ENCODE measurements at places on chromosomes 2 and 18.

- no peak for DNase-seq
Observed at GRCh38 chr18:10020171-10020570, 106.4 kb downstream of the VAPA start.

DNA sequence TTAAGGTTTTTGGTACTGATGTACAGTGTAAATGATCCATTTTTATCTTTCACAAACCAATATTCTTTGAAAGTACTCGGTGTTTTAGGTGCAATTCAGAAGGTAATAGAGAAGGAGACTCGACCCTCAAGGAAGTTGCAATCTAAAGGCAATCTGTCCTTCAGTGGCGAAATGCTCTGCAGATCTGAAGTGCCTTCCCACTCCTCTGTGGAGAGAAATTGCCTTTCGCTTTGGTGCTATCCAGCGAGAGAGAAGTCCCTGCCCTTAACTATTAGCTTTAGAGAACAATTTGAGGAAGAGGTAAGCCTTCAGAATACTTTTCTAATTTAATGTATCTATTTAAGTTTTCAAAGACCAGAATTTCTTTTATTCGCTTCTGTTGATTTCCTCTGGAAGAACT is 371.8 kb upstream of the FANCL start:
- DNase-seq: no peak

- no peak for DNase-seq
Observed at GRCh38 chr2:126436411-126436810, 219.5 kb upstream of the GYPC start.

- no peak for DNase-seq
Observed at GRCh38 chr2:61786876-61787275, 67.0 kb downstream of the FAM161A start.

GRCh38 chr2:134120406-134120732 is 133.5 kb upstream of the MGAT5 start:
- peak; percentile 9 for DNase-seq

GRCh38 chr2:233793465-233794127 is 15.5 kb downstream of the MROH2A start:
- DNase-seq: no peak

- DNase-seq: no peak
Observed at GRCh38 chr2:26526589-26526988, 48.7 kb upstream of the OTOF start.

GRCh38 chr18:60755134-60755533 is 382.6 kb upstream of the MC4R start:
- no peak for DNase-seq

GRCh38 chr2:173193925-173194324 is 118.3 kb downstream of the MAP3K20 start:
- no peak for DNase-seq

DNA sequence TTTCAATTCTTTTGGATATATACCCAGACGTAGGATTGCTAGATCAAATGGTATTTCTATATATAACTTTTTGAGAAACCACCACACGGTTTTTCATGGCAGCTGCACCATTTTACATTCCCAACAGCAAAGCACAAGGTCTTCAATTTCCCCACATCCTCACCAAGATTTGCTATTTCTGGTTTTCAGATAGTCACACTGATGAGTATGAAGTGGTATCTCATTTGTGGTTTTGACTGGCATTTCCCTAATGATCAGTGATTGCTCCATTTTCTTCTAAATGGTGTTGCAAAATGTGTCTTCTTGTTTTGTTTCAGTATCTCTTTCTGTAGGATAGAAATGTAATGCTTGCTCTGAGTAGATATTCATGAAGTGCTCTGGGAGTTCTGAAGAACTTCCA is 52.0 kb downstream of the ANKRD44 start:
- no peak for DNase-seq

- no peak for DNase-seq
Observed at GRCh38 chr2:215427585-215427984, 8.3 kb downstream of the FN1 start.

- no peak for DNase-seq
Observed at GRCh38 chr2:124649001-124649400, 623.9 kb downstream of the CNTNAP5 start.

DNA sequence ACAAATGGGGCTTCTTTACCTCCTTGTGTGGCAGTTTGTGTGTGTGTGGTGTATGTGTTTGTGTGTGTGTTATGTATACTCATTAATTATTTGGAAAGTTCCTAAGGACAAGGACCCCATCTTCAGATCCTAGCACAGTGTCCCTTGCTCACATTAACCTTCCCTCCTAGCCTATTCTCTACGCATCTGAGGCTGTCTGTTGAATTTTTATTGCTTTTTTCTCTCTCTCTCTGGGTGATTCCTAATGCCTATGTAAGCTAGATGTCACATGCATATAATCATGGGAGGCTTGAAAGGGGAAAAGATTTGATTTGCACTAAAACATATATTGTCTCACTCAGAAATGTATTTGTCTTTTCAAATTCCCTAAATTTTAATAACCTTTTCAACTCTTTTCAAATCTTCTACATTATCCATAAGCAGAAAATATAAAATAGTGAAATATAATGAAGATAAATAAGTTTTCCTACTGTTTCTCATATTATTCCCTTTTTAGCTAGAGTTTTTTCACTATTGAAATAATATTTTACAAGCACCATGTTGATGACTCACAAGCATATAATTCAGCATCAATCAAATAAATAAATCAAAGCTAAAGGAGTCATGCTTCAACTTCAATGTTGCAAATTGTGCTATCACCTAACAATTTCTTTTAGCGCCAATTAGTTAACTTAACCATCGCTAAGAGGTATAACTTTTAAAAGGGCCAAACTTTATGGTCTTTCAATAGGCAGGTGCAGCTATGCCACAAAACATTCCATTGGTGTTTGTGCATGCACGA is 199.0 kb upstream of the ERBB4 start:
- no peak for DNase-seq

GRCh38 chr2:128715360-128715759 is 396.7 kb upstream of the HS6ST1 start:
- no peak for DNase-seq

GRCh38 chr2:216281316-216281715 is 91.0 kb downstream of the MARCHF4 start:
- no peak for DNase-seq

DNA sequence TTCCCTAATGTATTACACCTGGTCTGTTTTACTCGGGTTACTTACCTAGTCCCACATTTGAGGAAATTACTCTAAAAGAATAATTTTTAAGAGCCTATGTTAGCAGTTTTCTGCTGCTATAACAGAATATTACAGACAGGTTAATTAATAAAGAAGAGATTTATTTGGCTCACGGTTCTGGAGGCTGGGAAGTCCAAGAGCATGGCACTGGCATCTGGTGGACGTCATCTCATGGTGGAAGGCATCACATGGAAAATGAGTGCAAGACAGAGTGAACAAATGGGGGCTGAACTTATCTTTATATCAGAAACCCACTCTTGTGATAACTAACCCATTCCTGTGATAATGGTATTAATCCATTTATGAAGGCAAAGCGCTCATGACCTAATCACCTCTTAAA is 12.8 kb upstream of the GLS start:
- DNase-seq: no peak

GRCh38 chr2:200219309-200220113 is 87.0 kb upstream of the SPATS2L start:
- DNase-seq: no peak

DNA sequence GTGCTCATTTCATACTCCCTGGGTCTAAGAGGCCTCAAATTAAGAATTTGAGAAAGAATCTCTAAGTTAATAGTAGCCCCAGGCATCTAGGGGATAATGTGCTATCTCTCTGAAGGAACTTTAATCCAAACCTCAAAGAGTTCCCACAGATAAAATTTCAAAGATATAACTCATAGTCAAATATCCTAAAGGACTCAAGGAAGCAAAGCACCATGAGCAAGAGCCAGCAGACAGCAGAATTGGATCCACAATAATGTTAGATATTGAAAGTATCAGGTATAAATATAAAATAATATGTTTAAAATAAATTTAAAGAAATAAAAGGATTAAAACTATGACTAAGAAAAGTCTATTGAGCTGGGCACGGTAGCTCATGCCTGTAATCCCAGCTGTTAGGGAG is 31.7 kb upstream of the SIX3 start:
- no peak for DNase-seq

- peak; percentile 73 for DNase-seq
Observed at GRCh38 chr2:73985308-73986084, 786 bp downstream of the TET3 start.

DNA sequence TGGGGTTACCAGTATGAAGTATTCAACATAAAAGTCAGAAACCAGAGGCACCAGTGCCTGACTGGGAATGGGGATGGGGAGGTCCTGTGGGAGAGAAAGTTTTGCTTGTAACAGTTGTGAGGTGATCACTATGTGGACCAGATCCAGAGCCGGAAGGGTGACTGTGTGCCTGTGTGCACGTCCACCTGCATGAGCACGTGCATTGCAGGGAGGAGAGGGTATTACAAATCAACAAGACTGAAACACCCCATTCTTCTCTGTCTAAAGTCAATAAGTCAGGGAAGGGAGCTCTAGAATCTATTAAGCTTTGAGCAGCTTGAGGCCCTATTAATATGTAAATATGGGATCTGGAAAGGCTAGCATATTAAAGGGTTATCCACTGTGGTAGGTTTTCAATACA is 241.0 kb upstream of the ACVR2A start:
- no peak for DNase-seq

GRCh38 chr2:175889701-175890302 is 112.3 kb downstream of the LNPK start:
- DNase-seq: no peak

- DNase-seq: no peak
Observed at GRCh38 chr2:119873350-119874315, 113.9 kb downstream of the PTPN4 start.

DNA sequence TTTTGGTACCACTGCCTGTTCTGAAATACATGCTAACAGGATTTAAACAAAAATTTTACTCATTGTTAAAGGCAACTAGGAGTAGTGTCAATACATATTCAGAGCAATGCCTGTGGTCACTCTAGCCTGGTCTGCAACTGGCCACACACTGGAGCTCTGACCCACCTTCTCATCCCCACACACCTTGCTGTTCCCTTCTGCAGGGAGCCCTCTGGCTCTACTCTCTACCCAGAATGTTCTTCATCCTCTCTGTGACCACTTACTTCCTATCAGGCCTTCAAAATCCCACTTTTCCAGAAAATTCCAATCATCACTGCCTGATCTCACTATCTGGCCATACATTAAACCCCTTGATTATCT is 102.3 kb upstream of the NFU1 start:
- no peak for DNase-seq

- no peak for DNase-seq
Observed at GRCh38 chr2:34848132-34848531, 1249.0 kb upstream of the FAM98A start.

GRCh38 chr2:231347638-231348037 is 47.9 kb upstream of the B3GNT7 start:
- no peak for DNase-seq

GRCh38 chr2:86044045-86044444 is 61.6 kb downstream of the POLR1A start:
- DNase-seq: no peak

- no peak for DNase-seq
Observed at GRCh38 chr2:192010073-192010472, 163.2 kb upstream of the CAVIN2 start.

DNA sequence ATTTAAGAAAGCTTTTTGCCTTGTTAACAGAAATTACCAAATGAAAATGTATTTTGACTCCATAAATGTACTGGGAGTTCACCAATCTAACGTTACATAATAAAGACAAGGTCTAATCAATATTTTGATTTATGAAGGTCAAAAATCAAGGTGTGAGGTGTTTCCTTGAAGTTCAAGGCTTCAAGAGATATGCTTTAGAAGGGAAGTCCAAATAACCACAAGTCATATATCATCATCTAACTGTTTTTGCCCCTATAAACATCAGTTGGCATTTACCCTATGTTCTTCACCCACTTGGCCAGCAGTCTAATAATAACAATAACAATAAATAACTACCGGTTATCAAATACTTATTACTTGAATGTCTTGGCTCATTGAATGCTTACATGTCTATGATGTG is 196.1 kb upstream of the ID2 start:
- DNase-seq: no peak

DNA sequence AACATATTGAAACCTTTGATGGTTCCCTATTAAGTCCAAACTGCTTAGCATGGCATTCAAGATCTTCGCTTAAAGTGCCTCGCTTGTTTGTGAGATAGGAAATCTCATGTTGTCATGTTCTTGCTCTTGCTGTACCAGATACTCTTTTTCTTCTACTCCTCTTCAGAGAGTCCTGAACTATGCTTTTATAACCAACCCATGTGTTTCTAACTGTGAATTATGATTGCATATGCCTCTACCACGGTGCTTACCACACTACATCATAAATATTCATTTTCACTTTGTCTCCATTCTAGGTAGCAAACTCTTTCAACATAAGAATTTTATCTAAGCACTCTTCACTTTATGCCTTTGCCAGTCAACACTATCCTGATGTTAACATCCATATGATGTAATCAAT is 23.6 kb downstream of the STAT4 start:
- DNase-seq: no peak

DNA sequence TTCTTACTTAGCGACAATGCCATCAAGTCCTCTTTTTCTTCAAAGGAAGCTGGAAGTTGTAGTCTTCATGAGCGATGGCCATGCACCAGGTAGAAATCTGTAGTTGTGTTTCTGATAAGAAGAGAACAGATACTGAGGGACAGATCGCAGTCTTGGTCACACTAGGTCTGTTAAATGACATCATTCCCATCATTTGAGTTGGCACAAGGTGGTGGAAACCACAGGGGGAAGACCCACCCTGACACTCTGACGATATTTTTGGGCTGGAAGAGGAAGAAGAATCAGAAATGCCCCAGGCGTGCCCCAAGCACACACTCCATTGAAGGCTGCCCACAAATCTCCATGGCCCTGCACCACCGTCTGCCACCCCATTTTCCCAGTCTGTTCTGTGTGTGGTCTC is 89.0 kb upstream of the BOD1L2 start:
- no peak for DNase-seq

- no peak for DNase-seq
Observed at GRCh38 chr2:241665731-241666440, 20.7 kb downstream of the DTYMK start.

DNA sequence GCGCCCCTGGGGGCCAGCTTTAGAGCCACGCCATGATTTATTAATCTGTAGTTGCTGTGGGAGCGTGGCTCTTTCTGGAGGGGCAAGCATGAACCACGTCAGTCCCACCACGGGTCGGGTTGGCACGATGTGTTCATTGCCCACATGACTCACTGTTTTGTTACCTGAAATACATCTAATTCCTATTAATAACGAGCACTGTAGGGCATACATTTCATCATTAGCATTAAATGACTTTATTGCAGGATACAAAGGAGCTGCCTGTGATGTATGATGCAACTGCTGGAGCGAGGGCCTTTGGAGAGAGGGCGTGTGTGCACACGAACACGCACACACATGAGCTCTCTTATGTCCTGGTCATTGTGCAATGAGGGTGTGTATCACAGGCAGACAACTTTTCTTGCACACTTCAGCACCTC is 127.0 kb downstream of the INHBB start:
- no peak for DNase-seq

DNA sequence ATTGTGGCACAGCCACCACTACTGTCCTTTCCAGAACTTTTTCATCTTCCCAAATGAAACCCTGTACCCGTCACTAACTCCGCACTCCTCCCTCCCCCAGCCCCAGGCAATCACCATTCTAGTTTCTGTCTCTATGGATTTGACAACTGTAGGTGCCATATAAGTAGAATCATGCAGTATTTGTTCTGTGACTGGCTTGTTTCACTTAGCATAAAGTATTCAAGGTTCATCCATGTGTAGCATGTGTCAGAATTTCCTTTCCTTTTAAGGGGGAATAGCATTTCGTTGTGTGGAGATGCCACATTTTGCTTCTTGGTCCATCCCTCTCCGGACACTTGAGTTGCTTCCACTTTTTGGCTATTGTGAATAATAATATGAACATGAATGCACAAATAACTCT is 842 bp upstream of the CKAP2L start:
- DNase-seq: no peak

Measured in activated T-cell treated with anti-CD3 and anti-CD28 coated beads, Interleukin-2, amount 50 U/mL, for 4 hours (primary cell).